Hypothalamus (tissue), 51 donors: ENCODE measurements at places on chromosomes 13 and 19.

DNA sequence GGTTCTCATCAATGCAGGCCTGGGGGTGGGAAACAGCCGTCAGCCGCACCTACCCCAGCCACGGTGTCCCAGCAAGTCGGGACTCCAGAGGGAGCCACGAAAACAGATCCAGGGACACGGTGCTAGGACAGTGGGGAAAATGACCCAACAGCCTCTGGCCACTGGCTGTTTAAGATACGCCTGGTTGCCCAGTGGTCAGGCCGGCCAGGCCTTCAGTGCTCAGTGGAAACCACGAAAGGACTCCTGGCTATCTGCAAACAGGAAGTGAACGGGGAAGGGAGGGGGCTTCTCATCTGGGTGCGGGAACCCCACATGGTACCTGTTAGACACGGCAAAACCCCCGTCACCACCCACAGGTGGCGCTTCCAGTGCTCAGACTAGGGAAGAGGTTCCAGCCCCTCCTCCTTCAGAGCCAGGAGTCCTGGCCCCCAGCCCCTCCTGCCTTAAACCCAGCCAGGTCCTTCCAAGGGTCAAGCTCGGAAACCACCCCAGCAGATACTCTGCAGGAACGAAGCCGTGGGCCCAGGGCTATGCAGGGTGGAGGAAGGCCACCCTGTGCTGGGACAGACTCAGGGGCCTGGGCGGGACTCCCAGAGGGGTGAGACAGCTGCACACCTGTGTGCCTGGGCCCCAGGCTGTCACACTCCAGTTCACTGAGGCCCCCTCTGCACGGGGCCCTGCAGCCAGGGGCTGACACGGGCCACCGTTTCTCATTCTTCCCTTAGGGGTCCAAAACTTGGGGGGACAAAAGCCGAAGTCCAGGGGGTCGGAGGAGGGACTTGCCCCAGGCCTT lies 4.5 kb downstream of the PPP1R12C start:
- no peak for DNase-seq

DNA sequence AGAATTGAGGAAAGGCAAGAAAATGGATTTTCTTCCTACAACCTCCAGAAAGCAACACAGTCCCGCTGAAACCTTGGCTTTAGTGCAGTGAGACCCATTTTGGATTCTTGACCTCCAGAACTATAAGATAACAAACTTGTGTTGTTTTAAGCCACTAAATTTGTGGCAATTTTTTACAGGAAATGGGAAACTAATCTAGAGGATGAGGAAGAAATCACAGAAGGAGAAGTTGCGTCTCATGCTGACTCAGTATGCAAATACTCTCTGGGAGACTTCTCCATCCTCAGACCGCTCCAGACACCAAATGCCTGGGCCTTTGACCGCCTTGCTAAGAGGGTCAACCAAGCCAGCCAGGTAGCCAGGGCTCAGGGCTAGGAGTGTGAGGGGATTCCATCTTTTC lies 13.1 kb upstream of the CEACAM16 start:
- DNase-seq = no peak

GRCh38 chr13:67228031-67228430 lies 2.1 kb downstream of the PCDH9 start:
- DNase-seq = no peak

DNA sequence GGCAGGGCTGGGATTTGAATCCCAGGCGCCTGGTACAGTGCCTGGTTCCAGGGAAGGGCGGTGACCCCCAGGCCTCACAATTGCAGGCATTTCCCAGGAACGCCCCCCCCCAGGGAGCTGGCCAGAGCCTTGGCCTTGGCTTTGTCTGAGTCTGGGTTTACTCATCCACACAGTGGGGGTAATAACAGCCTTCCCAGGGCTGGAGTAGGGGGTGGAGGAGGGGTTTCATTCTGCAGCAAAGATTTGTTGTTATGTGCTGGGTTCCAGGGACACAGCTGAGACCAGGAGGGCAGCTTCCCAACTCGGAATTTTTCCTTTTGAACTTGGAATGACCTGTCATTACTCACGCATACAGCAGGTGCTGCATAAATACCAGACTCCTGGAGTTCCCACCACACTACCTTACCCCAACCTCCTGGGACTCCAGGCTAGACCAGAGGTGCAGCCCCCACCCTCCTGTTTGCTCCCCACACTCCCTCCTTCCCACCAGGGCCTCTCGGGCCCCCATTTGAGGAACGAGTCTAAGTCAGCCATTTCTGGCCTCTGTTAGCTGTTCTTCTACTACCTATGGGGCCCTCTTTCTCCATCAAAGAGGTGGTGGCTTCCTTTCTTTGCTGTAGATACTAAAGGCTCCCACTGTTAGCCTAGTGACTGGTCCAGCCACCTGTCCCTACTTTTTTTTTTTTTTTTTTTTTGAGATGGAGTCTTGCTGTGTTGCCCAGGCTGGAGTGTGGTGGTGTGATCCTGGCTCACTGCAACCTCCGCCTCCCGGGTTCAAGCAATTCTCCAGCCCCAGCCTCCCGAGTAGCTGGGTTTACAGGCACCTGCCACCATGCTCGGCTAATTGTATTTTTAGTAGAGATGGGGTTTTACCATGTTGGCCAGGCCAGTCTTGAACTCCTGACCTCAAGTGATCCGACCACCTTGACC lies 1.6 kb upstream of the ADAMTS10 start:
- DNase-seq = no peak

DNA sequence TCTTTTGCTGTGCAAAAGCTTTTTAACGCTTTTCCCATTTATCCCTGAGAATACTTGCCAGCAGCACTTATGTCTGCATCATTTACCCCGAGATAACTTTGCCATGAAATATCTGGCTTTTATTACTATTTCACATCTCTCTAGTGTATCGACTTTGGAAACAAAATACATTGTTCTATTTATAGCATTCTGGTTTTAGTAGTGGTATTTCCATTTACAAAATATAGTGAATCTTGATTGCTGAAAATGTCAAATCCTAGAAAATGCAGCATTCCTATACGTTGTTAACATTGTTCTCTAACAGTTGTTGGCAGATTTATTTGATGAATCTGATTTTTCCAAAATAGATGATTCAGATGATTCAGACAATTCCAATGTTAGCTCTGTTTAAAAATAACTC lies 189.3 kb upstream of the SPRY2 start:
- no peak for DNase-seq

DNA sequence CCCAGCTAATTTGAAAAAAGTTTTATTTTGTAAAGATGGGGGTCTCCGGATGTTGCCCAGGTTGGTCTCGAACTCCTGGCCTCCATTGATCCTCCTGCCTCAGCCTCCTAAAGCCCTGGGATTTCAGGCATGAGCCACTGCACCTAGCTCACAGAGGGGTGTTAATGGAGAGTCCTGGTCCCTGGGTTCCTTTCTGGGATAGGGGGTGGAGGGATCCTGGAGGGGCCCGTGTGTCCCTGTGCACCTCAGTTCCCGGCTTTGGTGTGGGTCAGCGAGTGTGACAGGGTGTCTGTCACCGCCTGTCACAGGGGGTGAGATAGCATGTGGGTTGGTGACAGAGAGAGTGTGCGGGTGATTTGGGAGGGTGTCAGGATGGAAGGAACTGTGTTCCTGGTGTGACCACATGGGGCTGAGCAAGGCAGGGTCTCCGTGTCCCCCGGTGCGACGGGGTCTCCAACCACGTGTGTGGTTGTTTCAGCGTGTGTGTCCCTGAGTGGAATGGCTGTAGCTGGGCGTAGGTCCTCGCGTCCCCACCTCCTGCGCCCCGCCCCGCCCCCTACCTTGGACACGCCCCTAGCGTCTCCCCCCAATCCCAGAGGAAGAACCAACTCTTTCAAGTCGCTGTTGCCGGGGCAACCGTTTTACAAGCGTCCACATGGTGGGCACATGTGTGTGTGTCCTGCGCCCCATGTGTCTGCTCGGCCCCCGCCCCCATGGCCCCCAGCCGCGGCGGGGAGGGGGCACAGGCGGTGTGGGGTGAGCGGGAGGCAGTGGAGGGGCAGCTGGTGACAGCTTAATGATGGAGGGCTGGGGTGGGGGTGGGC lies 2.9 kb upstream of the NRTN start:
- DNase-seq = no peak

- DNase-seq = no peak
These were observed 1.4 kb upstream of the CD37 start for GRCh38 chr19:49333811-49334288.

DNA sequence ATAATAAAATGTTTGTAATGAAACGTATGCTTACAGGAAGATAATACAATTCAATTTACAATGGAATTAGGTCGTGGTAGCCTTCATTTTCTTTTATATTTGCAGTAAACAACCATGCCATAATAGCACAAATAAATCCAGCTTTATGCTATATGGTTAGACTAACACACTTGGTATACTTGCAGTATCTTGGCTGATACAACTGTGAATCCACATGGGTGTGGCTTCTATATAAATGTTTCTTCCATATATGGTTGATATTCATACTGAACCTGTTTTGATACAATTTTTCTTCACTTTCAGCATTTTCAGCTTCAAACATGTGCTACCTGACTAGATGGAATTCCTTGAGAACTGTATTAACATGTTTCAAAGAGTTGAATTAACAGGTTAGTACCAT lies 20.4 kb upstream of the SPRY2 start:
- no peak for DNase-seq

- DNase-seq = peak; percentile 13
These were observed 11.3 kb downstream of the PEAK3 start for GRCh38 chr19:2270423-2271233.

GRCh38 chr13:43273362-43273761 lies 250.0 kb downstream of the DNAJC15 start:
- no peak for DNase-seq

DNA sequence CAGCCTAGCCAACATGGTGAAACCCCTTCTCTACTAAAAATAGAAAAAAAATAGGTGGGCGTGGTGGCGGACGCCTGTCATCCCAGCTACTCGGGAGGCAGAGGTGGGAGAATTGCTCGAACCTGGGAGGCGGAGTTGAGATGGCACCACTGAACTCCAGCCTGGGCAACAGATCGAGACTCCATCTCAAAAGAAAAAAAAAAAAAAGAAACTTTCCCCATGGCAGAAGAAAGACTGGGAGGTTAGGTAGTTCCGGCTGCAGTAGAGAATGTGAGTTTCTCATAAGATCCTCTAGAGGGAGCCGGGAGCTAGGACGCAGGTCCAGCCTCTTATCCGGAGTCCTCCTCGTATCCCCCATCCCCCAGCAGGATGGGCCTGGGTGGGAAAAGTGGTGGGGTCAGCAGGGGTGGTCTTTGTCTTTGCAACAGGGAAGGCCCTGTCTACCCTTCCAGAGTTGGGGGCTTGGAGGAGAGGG lies 13.2 kb upstream of the CREB3L3 start:
- no peak for DNase-seq

GRCh38 chr19:33370783-33371182 lies 2.7 kb upstream of the CEBPG start:
- DNase-seq = no peak

GRCh38 chr19:41868120-41868988 lies 8.3 kb downstream of the RPS19 start:
- DNase-seq = no peak
